Bone marrow (tissue), 2 donors: ENCODE measurements at places on chromosomes 1 and 21.

DNA sequence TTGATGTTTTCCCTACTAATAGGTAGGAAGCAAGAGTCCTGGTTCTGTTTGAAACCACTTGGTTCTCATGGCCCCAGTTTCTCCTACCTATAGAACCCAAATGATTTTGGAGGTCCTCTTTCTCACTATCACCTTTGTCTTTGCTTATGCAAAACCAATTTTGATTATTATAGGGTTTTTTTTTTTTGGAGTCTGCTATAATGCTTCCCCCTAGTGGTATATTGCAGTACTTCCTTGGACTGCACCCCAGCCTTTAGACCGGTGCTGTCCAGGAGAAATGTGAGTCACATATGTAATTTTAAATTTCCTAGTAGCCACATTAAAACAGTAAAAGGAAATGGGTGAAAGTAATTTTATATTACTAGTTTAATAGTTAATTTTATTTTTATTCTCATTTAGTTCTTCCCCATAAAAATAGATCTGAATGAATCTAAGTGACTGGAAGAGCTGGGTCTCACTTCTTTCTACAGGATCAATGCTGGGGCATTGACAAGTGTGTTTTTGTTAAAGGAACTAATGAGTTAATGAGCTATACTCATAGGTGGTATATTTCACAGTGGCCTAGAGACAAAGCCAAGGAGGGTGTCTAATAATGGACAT lies 10.6 kb downstream of the FCMR start:
- DNase-seq = no peak

GRCh38 chr1:189226779-189227178 lies 1250.9 kb downstream of the BRINP3 start:
- no peak for DNase-seq

DNA sequence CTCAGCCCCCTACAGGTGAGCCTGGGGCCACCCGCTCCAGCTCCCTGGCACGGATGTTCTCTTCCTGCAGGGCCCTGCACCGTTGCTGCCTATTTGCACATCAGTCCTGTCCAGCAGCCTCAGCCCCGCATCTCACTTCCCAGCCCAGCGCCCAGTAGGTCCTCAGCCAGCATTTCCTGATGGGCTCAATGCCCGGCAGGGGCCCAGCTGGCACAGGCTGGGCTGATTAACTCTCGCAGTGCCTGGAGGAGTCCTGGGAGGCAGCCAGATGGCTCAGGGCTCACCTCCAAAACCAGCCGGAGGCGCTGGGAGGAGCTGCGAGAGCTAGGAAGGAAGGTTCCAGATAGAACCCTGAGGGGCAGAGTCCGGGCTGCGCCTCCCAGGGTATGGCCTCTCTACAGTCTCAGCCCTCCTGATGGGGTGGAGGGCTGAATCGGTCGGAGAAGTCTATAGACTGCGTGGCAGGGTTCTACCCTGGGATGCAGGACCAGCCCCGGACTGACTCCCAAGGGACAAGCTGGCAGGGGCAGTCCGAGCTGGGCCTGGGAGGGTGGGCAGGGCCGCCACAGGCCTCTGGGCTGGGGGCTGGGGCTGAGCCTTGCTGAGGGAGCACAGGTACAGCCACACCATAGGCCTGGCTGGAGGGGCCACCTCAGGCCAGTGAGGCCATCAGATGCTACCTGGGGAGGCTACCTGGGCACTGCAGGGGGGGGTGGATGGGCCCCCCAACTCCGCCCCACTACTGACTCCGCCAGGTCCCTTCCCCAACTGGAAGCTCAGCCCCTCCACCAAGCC lies 19.2 kb upstream of the CLSTN1 start:
- DNase-seq = no peak

DNA sequence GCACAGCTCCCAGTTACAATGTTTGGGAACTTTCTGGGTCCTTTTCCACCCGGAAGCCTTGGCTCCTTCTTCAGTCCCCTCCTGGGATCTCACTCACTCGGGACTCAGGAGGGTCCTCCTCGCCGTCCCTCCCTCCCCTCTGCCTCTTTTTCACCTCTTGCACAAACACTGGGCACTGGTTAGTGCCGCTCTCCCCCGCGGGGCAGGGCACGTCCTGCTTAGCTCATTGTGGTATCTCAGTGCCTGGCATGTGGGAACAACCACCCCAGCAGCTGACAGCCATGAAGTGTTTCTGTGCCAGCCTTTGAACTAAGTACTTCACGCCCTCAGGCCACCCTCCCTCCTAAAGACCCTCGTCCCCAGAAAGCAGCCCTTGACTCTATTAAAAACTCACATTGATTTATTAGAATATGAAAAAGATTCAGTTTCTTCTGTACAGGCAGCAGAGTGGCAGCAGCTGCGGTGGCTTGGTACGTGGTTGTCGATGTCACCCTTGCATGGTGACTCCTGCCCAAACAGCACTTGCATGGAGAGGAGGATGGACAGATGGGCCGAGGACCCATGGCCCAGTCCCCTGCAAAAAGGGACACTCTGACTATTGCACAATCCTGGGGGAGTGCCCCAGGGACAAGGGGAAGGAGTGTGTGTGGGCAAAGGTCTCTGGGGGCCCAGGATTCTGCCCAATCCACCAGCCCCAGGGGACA lies 56.3 kb downstream of the SLC9A1 start:
- no peak for DNase-seq

GRCh38 chr1:119631433-119632102 lies 16.5 kb downstream of the ZNF697 start:
- DNase-seq = peak; percentile 29

GRCh38 chr1:156241926-156242325 lies at the start of gene BGLAP:
Gene BGLAP (plus strand): TSS chr1:156242184. CDS start chr1:156242232, 48 bp downstream.
- no peak for DNase-seq

DNA sequence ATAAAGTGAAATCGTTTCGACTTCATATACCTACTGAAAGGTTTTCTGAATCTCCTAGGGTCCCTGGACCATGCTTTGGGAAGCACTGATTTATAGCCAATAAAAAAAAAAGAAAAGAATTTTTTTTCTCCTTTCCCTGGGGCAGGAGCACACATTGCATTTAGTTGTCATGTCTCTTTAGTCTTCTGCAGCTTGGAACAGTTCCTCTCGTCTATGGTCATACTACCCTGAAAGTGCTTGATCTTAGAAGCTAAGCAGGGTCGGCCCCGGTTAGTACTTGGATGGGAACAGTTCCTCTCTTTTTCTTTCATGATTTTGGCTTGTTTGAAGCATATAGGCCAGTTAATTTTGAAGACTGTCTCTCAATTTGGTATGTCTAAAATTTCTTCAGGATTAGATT lies 3.7 kb upstream of the SERPINC1 start:
- no peak for DNase-seq

DNA sequence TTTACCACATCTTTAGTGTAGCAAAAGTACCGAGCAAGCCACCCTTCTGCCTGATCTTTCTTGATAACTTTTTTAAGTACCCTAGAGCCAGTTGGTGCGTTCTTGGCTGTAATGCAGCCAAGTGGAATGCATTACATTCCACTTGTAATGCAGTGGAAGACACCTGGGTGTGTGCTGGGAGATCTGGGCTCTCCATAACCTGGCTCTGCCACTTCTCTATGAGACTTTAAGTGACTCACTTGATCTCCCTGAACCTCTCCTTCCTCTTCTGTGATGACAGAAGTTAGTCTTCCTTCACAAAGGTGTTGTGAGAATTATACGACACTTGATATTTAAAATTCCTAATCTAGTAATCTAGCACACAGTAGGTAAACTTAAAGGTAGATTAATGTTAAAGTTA lies 35.3 kb upstream of the NFIA start:
- no peak for DNase-seq

DNA sequence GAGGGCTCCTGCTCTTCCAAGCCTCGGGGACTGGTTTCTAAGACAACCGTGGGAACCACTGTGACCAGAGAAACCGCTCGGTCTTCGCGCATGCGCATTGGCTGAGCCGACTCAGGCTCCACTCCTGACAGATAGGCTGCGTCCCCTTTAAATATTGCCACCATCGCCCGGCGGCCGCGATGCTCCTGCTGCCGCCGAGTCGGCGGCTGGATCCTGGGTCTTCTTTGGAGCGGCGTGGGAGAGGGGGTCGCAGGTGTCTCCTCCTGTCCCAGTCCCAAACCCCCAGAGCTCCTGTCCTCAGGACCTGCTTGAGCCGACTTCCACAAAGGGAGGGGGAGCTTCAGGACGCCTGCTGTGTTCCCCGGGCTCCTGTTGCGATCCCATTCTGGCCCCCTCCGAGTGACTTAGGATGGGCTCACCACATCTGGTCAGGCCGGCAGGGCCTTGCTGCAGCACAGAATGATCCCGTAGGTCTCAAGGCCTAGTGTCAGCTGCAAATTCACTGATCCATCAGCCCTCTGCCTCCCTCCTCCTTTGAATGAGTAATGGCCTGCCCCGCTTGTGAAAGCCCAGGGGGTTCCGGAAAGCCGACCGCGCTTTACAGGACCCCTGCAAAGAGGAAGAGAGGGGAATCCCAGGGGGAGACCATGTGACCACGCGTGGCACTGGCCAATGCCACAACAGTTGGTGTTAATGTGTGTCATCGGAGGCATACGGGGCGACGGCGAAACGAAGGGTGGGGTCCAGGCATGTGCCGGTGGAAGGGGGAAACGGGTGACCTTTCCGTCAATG lies 683.2 kb upstream of the TPTE start:
- DNase-seq = no peak

DNA sequence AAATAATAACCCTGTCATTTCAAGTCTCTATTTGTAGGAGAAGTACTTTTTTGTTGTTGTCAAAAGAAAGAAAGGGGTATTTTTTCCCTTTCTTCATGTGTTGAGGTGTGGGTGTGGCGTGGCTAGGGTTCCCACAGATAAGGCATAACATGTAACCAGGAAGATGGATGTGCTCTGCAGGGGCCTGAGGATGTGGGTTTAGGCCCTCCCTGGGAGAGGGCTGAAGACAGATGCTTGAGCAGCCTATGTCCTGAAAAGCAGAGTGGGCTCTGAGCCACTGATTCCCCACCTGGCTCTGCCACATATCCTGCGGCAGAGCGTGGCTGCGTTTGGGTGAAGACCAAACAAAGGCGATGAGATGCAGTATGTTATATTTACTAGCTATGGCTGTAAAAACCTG lies 13.9 kb upstream of the ADAR start:
- DNase-seq = no peak

DNA sequence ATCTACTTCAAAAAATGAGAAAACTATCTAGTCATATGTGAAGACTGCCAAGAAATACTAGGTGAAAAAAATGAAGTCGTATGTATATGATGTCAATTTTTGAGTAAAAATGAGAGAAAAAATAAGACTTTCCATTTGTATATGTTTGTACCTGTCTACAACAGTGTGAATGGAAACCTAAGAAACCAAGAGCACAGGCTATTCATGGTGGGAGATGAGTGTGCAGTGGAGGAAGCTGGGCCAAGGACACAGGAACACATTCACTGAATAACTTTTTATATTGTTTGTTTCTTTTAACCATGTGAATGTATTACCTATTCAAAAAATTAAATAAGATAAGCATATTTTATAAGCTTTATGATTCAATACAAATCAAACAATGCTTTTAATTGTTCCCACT lies 67.0 kb downstream of the ERO1B start:
- no peak for DNase-seq
